ENCODE measurements at places on chromosomes 2 and 18. TPM values are rescaled to one million over a fixed set of nuclear protein-coding genes. Genes with fewer than 3 reads are reported as not detected.

NRP2 gene
- polyA plus RNA-seq: not detected

- peaks cover 2% of the 10 kb centered on the region for H3K36me3 ChIP-seq
- no peak for DNase-seq
- H3K27ac ChIP-seq: no peak overlapping the region
- H3K27me3 ChIP-seq: no peaks in the 10 kb centered on the region
These were observed 13.1 kb downstream of the TMEM131 start for GRCh38 chr2:97982621-97983020.

GRCh38 chr2:8676191-8676920 lies 5.5 kb upstream of the ID2 start:
- no peak for DNase-seq
- H3K4me1 ChIP-seq: peaks cover 40% of the 10 kb centered on the region
- peaks cover 28% of the 10 kb centered on the region for H3K27me3 ChIP-seq
- no peak overlapping the region for H3K27ac ChIP-seq
- no peak overlapping the region for H3K4me3 ChIP-seq

DNA sequence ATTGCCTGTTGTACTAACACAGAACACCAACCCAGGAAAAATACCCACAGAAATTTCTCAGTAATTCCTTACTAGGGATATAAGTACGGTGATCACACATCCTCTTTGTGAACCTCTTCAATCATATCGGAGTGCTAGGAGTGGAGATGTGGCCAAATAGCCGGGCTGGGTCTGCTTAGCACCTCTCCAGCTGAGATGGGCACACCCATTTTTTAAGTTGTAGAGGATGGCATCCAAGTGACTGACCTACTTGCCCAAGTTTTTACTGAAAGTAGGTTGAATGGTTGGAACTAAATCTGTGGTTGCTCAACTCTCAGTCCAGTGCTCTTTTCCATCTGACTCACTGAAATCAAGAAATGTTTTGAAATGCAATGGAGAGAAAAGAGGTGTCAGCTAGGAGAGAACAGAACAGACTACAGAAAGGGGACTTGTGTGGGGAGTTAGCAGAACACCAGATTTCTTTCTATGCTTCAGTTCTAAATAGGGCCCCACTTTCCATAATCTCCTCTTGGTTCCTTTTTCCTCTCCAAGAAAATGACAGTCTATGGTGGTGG lies 68.7 kb upstream of the FSHR start:
- DNase-seq: no peak
- no peaks in the 10 kb centered on the region for H3K4me1 ChIP-seq
- H3K36me3 ChIP-seq: no peaks in the 10 kb centered on the region
- H3K4me3 ChIP-seq: no peak overlapping the region
- H3K27ac ChIP-seq: no peak overlapping the region

DNA sequence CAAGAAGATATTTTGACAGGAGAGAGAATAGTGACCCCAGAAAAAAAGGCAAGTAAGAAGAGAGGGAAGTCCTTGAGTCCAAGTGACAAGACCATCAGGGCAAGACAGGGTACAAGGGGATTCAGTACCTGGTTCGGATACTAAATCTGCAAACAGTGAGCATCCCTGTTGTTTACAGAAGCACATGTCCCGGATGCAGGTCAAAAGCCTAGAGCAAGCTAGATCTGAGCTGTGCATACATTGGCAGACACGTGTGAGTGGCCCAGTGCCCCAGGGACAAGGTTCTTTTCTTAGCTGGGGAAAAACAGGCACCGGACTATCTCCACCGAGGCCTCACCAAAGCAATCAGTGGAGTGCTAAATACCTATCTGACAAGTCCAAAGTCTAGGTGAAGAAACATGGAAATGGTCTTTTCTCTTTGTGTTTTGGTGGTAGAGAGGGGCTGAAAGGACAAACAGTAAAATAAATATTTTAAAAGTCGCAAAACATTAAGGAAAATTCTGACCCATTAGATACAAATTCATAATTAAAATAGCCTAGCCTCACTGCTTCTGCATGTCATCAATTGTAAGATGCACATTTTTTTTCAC lies 165.2 kb downstream of the SUCLG1 start:
- H3K27ac ChIP-seq: no peak overlapping the region
- peaks cover 3% of the 10 kb centered on the region for H3K27me3 ChIP-seq
- H3K4me1 ChIP-seq: no peaks in the 10 kb centered on the region
- no peak for DNase-seq
- H3K36me3 ChIP-seq: no peaks in the 10 kb centered on the region

- H3K27me3 ChIP-seq: peaks cover 17% of the 10 kb centered on the region
- H3K4me1 ChIP-seq: no peaks in the 10 kb centered on the region
- H3K4me3 ChIP-seq: no peak overlapping the region
- DNase-seq: no peak
- H3K36me3 ChIP-seq: no peaks in the 10 kb centered on the region
These were observed 298.3 kb downstream of the ICOS start for GRCh38 chr2:204234879-204235278.

- H3K27me3 ChIP-seq: no peaks in the 10 kb centered on the region
- H3K4me1 ChIP-seq: no peaks in the 10 kb centered on the region
- no peak overlapping the region for H3K4me3 ChIP-seq
- no peak overlapping the region for H3K27ac ChIP-seq
These were observed 54.2 kb downstream of the PDE1A start for GRCh38 chr2:182372661-182373060.

Measured in CD4-positive, CD25-positive, alpha-beta regulatory T cell (primary cell).